AG08395 (cell line): ENCODE measurements at places on chromosomes 6 and 20.

- DNase-seq, result no peak
Measured at GRCh38 chr6:23413327-23414050, 712.5 kb upstream of the NRSN1 start.

DNA sequence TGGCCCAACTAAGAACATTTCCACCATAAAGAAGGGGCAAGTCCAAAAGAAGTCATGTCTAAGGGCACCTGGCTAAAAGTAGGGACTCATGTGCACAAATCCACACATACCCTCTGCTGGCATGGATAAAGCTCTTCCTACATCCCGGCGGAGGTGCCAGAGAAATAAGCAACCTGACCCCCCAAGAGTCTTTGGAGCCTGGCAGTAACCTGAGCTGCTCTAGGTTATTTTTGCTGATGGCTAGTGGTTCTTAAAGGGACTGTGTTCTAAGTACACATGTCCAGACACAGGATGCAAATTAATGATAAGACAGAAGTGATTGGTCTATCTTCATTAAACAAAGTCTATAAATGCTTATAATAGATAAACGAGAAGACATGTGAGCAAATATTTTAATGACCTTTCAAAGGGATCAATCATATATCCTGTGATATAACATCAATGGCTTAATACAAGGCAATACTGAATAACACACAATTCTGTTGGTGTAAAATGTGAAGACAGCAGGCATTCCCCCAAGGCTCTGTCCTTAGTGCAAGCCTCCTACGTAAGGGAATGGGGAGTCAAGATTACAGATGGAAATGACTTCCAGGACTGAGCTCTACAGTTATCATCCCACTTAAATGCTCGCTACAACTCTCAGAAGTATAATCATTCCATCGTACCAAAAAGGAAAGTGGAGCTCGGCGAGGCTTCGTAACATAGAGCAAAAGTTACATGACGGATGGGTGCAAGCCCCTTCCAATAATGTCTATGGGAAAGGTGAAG is 52.5 kb downstream of the HIVEP2 start:
- no peak for DNase-seq

DNA sequence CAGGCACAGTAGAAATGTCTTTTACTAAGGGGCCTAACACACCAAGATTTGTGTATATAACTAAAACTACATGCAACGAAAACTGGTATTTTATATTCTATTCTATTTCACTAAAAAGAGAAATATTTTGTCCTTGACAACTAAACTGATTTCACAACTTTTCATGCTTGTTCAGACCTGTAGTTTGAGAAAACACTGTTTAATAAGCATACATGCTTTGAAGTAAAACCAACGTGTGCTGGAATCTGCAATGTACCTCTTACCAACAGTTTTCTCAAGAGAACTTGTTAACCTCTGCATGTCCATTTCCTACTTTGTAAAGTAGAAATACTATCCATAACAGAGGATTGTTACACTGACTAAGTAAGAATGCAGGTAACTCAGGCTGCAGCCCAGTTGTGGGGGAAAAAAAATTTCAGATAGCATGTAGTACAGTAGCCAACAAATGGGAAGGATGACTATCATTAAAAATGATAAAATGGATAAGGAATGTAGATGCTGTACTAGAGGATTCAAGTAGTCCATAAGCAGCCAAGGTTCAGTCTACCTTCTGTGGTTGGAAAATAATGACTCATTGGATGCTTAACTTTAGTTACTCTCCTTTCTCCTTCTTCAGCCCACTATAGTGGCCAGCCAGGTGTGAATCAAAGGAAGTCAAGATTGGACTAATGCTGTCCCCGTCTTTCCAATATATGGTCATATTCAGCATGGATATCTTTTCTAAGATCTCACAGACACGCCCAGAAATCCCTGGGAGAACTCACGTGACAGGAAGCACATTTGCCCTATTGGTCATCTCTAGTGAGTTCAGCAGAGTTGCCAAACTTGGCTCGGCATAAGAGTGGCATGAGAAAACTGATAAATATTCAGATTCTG is 65.2 kb downstream of the HFE start:
- DNase-seq, result no peak

GRCh38 chr6:4289770-4290320 is 154.5 kb upstream of the ECI2 start:
- no peak for DNase-seq

DNA sequence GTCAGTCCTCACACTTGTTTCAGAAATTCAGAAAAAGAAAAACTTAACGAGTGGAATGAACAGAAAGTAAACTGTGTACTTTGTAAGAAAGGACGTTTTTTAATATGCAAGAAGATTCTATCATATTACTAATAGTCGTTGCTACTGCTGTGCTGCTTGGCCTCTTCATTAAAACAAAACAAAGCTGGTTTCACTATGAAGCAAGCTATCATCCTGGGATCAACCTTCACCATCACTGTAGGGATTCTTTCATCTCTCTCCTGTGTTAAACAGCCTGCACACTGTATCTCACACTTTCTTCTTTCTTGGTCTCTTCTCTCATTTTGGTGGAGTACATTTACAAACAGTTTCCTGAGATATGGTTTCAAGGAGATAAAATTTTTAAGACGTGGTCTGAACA is 284.2 kb downstream of the BTBD9 start:
- DNase-seq, result no peak

- no peak for DNase-seq
Measured at GRCh38 chr6:152085451-152085921, 278.0 kb downstream of the ESR1 start.
